Stimulated activated CD8-positive, alpha-beta memory T cell treated with anti-CD3 and anti-CD28 coated beads, Interleukin-2, amount 100 ng/mL, for 1 hour (primary cell): ENCODE measurements at places on chromosomes 1 and 21.

- no peak for DNase-seq
These were observed 109.5 kb upstream of the NFIA start for GRCh38 chr1:60972841-60973364.

- DNase-seq = peak; percentile 15
These were observed 3.8 kb downstream of the GFI1 start for GRCh38 chr1:92482665-92483609.

GRCh38 chr1:64848136-64848535 lies 103.3 kb downstream of the RAVER2 start:
- DNase-seq = no peak

- DNase-seq = no peak
These were observed 157.7 kb downstream of the TRIM33 start for GRCh38 chr1:114353262-114353661.

DNA sequence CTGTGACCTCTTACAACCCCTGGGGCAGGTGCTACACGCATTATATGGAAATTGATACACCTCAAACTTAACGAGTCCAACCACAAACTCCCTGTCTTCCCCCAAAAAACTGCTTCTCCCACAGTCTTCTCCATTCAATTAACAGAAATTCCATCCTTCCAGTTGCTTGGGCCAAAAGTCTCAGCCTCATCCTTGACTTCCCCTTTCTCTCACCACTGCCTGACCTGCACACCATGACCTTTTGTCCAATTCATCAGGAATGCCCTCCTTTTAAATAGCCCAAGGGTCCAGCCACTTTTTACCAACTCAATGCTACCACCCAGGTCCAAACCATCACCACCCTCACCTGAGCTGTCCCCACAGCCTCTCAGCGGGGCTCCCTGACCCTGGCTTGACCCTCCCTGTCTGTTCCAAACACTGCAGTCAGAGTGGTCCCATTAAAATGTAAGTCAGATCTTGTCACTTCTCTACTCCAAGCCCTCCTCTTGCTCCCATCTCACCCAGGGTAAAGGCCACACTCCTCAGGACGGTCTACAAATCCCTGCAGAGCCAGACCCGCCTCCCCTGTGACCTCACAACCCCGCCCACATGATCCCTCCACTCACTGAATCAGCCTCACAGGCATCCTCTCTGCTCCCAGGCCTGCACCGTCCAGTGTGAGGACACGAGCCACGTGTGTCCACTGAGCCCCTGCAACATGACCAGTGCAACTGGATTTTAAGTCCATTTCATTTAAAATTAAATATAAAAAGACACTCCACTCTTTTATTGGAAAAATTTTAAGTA lies 18.5 kb downstream of the KCNN3 start:
- DNase-seq = no peak

- DNase-seq = no peak
These were observed 121.3 kb downstream of the CDC7 start for GRCh38 chr1:91621907-91622306.

- DNase-seq = no peak
These were observed 34.5 kb downstream of the NTNG1 start for GRCh38 chr1:107175102-107175909.
